ENCODE measurements at places on chromosomes 4 and X. TPM values are rescaled to one million over a fixed set of nuclear protein-coding genes. Genes with fewer than 3 reads are reported as not detected.

GRCh38 chr4:123510221-123510620, 113.6 kb downstream of the SPRY1 start:
- no peak for DNase-seq

The MAGED4B gene
- 55.3 TPM for total RNA-seq

The STATH gene
- not detected for total RNA-seq

DNA sequence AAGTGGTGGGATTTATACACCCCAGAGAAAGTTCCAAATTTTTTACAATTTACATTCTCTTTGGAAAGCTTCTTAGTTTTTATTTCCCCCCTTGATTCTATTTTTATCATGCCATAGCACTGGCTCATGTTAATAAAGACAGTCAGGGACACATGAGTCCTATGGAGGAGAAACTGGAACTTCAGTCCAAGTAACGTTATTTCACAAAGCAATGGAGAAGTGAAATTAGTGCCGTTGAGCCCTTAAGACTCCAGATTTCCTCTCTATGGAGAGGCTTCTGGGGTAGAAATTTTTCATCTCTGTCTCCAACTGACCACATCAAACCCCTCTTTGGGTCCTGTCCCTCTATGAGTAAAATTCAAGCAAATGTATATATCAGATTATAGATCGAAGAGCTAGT, 12.8 kb upstream of the TASL start:
- no peak for DNase-seq

- DNase-seq, result no peak
These were observed 16.2 kb downstream of the NKX6-1 start for GRCh38 chr4:84482564-84483563.

DNA sequence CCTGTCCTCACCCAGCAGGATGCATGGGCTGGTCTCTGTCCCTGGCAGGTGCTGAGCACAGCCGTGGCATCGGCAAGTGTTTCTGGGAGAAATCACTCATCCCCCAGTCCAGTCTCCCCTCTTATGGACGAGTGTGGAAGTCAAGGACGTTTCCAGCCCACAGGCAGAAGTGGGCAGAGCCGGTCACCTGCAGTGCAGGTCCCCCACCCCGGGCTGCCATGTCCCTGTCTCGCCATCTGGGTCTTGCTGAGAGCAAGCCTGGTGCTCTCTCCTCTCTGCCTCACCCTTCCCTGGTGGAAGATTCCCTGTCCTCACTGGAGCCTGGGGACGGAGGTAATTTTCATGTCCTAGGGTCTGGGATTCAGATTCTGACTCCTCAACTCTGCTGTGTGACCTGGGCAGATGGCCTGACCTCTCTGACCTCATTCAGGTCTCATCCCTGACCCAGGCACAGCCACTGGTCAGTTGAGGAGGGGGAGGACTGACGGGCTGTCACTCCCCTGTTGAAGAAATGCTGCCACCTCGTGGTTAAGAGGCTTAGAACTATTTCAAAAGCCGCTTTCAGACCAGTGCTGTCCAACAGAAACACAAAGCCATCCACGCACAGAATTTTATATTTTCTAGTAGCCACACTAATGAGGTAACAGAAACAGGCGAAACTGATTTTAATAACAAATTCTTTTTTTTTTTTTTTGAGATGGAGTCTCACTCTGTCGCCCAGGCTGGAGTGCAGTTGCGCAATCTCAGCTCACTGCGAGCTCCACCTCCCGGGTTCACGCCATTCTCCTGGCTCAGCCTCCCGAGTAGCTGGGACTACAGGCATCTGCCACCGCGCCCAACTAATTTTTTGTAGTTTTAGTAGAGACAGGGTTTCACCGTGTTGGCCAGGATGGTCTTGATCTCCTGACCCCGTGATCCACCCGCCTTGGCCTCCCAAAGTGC, 1.8 kb downstream of the CPZ start:
- DNase-seq, result peak; percentile 62

DNA sequence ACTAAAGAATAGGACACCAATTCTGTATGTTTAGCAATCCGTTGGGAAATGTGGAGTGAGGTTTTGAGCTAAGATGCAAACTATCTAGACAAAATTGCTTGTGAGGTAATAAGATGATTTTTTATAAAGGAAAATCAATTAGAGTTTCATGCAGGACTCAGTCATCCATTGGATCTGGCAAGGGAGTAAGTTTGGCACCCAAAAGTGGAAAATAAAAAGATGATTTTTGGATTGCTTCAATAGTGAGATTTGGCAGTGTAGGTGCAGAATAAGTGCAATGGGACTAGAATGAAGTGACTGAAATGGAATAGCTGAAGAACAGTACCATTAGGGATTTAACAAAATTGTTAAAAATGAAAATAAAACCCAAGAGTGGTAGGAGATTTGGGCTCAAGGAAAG, 290.5 kb upstream of the EPHA5 start:
- no peak for DNase-seq

The UGT2A2 gene
- not detected for total RNA-seq

GRCh38 chr4:43132010-43132582, 239.6 kb downstream of the GRXCR1 start:
- peak; percentile 47 for DNase-seq

- no peak for DNase-seq
These were observed 206.3 kb downstream of the SLC4A4 start for GRCh38 chr4:71545168-71545567.
